ENCODE measurements at places on chromosomes 2 and 18. TPM values are rescaled to one million over a fixed set of nuclear protein-coding genes. Genes with fewer than 3 reads are reported as not detected.

The TUBA4B gene
- total RNA-seq = not detected

The CMPK2 gene
- total RNA-seq = 7.0 TPM

The DSG1 gene
- total RNA-seq = 0.27 TPM

The TDRD15 gene
- total RNA-seq = 0.18 TPM

The UGT1A3 gene
- total RNA-seq = not detected

The ALK gene
- total RNA-seq = 6.4 TPM

The C2orf15 gene
- 5.5 TPM for total RNA-seq

The LOXL3 gene
- total RNA-seq = 7.0 TPM

The SEPTIN10 gene
- total RNA-seq = 46.1 TPM

The GDF7 gene
- 0.45 TPM for total RNA-seq

- no peak for DNase-seq
Measured at GRCh38 chr2:2600366-2600765, 269.3 kb upstream of the MYT1L start.

GRCh38 chr2:137838255-137839092 lies 125.8 kb upstream of the HNMT start:
- DNase-seq = peak; percentile 35

DNA sequence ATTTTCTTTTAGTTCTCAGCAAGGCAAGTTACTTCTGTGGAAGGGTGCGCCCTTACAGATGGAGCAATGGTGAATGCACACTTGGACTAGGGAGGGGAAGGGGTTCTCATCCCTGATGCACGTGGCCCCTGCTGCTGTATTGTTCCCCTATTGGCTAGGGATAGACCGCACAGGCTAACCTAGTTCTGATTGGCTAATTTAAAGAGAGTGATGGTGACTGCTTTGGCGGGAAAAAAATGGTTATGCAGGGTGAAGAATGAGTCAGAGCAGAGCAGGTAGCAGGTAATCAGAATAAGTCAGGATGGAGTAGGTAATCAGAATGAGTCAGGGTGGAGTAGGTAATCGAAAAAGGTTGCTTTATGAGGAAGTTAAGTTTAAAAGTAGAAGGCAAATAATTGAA lies 171.5 kb downstream of the MTCL1 start:
- no peak for DNase-seq

DNA sequence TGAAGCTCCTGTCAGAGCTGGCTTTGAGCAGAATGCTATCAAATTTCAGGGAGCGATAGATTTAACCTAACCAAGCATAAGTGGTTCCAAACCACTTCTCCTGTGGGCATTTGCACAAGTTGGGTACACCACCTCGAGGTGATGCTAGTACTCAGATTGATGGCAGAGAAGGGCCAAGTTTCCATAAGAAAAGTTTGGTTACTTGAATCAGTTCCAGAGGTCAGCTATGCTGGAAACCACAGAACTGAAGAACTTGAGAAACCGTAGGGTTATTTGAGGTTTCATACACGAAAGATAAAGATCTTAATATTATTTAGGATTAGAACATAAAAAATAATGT lies 238.2 kb upstream of the SOX11 start:
- DNase-seq = no peak

- no peak for DNase-seq
Measured at GRCh38 chr18:23825978-23826405, 136.7 kb downstream of the LAMA3 start.

DNA sequence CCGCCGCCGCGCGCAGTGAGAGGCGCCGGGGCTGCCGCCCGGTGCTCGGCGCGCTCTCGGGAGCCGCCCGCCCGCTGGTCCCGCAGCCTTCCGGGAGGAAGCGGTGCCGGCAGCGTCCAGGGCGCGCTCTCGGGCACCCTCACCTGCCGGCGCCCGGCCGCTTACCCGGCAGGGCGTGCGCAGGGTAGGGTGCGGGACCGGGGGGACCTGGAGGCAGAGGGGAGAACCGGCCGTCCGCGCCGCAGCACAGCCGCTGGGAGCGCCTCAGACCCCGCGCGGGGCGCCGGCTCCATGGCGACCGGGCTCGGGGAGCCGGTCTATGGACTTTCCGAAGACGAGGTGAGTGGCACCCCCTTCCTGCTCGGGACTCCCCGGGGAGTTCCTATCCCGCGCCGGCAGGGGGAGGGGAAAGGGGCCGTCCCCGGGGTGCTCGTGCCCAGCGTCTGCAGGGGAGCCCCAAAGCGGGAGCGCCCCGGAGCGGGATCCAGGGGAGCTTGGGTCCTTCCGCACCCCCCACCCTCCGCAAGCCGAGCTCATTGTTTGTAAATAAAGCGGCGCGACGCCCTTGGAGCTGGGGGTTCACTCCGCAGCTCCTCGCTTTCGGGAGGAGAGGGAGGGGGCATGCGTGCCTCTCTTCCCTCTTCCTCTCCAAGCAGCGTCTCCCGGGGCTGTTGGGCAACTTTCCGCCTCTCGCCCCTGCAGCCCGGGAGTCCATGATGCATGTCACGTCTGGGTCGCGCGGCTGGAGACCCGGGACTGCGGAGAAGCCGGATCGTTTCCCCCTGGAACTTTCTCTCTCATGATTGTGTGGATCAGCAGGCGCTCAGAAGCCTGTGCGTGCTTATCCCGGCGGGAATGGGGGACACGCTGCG lies 580 bp downstream of the NEDD4L start:
- DNase-seq = peak; percentile 17

DNA sequence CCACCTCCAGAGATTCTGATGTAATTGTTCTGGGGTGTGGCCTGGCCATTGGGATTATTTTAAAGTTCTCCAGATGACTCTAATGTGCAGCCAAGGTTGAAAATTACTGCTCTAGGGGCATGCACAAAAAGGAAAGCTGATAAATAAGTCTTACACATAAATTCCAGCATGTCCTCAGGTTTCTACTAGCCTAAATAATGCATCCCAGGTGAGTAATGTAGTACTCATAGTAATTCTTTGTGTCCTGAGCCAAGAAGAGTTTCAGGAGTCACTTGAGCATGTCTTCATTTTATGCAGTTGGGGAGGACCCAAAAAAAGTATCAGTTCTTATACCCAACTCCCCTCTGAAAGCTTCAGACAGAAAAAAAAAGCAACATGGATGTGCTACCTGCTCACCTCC lies 130.1 kb upstream of the SP5 start:
- no peak for DNase-seq

- no peak for DNase-seq
Measured at GRCh38 chr2:68193787-68194372, 36.2 kb downstream of the PNO1 start.

DNA sequence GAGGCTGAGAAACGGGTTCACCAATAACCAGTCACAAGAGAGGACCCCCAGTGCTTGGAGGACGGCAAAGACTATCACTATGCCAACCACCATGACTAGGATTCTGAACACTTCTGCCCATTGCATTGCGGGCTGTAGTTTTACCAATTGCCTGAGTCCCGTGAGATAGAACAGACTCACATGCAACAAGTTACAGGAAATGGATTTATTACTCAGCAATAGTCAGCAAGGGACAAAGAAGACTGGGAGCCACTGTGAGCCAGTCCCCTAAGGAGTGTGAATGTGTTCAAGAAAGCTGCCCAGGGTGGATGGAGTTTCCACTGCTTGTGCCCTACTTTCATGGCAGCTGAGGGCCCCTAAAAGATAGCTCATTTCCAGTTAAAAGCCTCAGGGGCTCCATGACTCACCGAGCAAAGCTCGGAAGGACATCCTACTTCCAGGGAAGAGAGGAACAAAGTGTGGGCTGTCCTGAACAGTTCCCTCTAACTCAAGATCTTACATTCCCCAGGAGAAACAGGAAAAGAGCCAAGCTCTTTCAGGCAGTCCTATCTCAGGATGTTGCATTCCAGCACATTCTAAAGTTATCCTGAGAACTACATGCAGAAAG lies 54.4 kb downstream of the SLC4A3 start:
- no peak for DNase-seq

- no peak for DNase-seq
Measured at GRCh38 chr2:144943293-144943941, 423.5 kb upstream of the ZEB2 start.

GRCh38 chr2:230269715-230270114 lies 44.2 kb downstream of the SP140 start:
- DNase-seq = no peak

DNA sequence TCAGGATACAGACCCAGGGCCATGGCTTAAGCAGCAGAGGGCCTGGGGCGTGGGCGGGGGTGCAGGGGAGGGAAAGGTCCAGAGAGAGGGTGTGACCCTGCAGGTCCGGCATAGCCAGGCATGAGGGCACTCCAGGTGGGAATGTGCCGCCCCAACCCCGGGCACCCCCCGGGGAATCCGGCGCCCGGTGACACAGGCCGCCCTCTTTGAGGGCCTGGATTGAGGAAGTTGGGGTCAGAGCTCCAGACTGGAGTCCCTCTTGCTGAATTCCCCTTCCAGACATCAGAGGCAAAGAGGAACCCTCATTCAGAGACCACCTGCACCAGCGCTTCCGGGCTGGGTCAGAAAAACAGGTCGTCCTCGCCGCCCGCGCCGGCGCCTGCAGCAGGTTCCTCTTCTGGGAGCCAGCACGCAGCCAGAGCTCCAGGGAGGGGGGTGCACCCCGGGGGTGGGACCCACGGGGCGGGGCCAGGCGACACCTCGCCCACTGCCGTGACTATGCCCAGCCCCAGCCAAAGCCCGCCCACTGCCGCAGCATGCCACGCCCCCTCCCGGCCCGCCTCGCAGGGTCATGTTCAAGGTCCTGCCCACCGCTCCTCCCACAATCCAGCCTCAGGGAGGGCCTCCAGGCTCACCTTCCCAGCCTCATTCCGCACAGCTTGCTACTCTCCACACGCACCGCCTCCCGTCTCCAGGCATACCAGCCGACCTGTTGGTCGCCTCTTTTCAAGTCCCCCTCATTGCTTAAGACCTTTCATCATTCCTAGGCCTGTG lies 98.3 kb upstream of the ID2 start:
- peak; percentile 45 for DNase-seq

DNA sequence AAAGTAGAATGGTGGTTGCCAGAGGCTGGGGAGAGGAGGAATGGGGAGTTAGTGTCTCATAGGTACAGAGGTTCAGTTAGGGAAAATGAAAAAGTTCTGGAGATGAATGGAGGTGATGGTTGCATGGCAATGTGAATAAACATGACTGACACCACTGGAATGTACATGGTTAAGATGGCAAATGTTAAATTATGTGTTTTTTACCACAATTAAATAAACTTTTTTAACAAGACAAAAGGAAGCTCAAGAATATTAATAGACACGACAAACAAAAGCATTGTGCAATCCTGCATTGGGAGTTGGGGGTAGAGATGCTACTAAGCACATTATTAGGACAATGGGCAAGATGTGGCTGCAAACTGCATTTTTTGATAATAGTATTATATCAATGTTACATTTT lies 147.7 kb downstream of the TWIST2 start:
- DNase-seq = no peak

- DNase-seq = no peak
Measured at GRCh38 chr18:28963481-28963880, 786.6 kb upstream of the CDH2 start.

- no peak for DNase-seq
Measured at GRCh38 chr2:73246850-73247249, 12.7 kb downstream of the CCT7 start.

DNA sequence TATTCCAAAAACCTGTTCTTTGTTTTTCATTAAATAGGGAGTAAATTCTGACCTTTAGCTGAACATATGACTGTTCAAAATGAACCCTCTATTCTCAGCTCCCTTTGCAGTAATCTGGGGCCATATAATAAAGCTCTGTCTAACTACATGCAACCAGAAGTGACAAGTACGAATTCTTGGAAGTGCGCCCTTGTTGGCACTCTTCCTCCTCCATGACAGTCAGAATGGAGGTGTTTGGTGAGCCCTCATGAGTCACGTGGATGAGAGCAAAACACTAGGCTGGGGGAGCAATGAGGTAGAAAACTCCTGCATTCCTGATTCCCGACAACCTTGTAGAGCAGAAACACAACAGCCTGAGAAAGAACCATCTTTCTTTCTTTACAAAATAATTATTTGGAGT lies 552.9 kb downstream of the FBXO15 start:
- DNase-seq = no peak

GRCh38 chr18:51751901-51752300 lies 554.4 kb upstream of the MEX3C start:
- no peak for DNase-seq

GRCh38 chr2:144848423-144848822 lies 328.5 kb upstream of the ZEB2 start:
- DNase-seq = no peak

- DNase-seq = no peak
Measured at GRCh38 chr2:48207851-48208250, 301.6 kb upstream of the FBXO11 start.

DNA sequence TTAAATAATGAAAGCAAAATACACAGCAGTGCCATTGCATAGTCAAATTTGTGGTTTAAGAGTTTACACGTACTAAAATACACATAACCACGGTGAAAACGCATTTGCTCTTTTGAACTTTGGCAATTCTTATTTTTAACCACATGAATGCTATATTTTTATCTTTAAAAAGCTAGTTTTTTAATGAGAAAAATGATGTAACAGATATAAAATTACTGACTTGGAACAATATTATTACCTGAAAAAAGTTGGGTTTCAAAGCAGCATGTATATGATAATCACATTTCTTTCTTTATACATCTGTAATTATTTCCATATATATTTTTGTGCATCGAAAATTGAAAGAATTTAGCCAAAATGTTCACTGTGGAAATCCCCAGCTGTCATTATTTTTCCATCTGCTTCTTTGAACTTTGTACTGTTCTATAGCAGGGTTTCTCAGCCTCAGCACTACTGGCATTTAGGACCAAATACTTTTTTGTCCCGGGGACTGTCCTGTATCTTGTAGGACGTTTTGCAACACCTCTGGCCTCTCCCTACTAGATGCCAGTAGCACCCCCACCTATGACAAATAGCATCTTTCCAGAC lies 75.9 kb upstream of the CAB39 start:
- no peak for DNase-seq

GRCh38 chr2:178258916-178259315 lies 64.6 kb downstream of the OSBPL6 start:
- no peak for DNase-seq

- DNase-seq = no peak
Measured at GRCh38 chr18:56086786-56087185, 498.8 kb upstream of the TCF4 start.

DNA sequence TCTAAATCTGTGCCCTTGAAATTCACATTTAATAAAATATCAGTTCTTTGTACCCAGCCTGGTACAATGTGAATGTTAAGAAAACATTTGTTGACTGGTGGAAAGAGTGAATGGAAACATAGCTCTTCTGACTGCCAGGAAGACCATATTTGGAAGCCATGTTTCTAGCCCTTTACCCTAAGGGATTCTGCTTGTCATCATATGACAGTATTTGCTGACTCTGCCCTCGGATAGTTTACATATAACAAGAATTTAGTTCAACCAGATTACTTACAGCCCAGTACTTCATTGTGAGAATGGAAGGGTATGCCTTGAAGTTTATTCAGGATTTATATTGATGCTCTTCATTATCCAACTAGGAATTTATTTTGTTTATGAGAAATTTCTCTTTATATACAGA lies 13.8 kb upstream of the KCNS3 start:
- no peak for DNase-seq

All from cerebellum (tissue), 4 donors.